Globus pallidus (tissue), 1 donor: ENCODE measurements at places on chromosomes 1 and 21.

GRCh38 chr1:172885971-172886370 lies 164.8 kb downstream of the TNFSF18 start:
- no peak for DNase-seq

DNA sequence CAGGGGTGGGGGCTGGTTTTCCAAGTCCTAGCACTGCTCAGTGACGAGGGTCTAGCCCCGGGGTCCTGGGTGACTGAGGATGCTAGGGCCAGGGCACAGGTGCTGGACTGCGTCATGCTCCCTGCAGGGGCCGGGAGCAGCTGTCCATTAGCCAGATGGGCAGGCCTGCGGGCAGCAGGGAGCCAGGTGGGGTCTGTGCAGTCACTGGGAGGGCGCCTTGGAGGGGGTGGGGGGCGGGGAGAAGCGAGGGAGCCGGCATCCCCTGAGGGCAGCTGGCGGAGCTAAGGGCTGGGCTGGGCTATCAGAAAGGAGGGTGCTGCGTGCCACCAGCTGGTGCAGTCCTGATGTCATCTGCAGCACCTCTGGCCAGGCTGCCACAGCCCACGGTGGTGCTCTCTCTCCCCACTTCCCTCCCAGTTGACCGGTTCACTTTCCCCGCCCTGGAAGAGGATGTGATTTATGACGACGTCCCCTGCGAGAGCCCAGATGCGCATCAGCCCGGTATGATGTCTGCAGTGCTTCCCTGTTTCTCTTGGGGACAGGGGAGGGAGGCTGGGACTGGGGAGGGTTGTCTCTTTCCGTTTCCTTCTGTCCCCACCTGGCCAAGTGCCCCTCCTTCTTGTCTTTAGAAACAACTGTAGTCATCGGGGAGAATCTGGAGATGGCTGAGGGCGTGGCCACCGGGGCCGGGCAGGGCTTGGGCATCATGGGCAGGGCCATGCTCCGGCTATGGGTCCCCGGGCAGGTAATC lies 63.8 kb downstream of the ARHGEF10L start:
- DNase-seq = no peak

DNA sequence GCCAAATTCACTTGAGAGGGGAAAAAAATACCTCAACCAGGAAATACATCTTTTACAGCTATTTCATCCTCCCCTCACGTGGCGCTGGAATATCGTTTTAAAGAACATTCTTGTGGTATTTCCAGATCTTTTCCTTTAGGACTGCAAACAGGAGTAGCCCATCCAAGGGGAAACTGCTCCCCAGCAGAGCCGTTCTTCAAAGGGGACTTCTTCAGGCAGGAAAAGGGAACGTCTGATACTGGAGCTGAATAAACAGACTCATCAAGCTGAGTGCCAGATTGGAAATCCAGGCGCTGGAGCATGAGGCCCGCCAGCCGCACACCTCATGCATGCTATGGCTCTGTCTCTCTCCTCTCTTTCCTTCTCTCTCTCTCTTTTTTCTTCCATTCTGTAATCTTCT lies 34.0 kb upstream of the PROX1 start:
- no peak for DNase-seq

GRCh38 chr1:212607913-212608391 lies 609 bp upstream of the ATF3 start:
- DNase-seq = no peak

DNA sequence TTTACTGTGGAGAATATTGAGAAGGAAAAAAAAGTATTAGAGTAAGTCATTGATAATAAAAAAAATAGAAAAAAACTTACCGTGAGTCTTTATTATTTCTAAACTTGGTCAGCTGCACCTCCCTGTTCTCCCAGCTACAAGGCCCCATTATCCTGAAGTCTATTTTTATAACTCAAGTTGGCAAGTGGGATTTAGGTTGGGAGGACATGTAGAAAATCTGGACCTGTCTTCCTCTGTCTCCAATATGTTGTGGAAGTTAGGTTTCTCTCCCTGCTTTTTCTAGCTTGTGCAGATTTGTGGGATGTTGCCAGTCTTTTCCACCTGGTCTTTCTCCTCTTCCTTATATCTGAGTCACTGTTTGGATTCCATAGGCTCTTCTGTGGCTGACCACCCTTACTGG lies 361.4 kb downstream of the HLX start:
- DNase-seq = no peak

GRCh38 chr1:48943826-48944225 lies 167.1 kb upstream of the BEND5 start:
- DNase-seq = no peak

DNA sequence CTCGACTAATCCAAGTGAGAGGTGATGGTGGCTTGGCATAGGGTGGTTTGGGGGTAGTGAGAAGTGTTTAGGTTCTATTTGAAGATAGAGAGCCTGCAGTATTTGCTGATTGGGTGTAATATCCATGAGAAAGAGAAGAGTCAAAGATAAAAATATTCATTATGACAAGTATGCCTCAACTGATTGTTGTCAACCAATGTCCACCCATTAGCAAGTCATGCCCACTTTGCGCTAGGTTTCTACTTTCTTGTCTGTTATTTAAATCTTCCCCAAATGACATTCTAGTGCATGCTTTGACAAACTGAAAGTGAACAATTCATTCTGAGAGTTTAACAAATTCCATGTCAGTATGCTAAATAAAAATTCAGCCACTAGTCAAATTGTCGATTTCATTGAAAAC lies 3.8 kb upstream of the XCL1 start:
- no peak for DNase-seq

DNA sequence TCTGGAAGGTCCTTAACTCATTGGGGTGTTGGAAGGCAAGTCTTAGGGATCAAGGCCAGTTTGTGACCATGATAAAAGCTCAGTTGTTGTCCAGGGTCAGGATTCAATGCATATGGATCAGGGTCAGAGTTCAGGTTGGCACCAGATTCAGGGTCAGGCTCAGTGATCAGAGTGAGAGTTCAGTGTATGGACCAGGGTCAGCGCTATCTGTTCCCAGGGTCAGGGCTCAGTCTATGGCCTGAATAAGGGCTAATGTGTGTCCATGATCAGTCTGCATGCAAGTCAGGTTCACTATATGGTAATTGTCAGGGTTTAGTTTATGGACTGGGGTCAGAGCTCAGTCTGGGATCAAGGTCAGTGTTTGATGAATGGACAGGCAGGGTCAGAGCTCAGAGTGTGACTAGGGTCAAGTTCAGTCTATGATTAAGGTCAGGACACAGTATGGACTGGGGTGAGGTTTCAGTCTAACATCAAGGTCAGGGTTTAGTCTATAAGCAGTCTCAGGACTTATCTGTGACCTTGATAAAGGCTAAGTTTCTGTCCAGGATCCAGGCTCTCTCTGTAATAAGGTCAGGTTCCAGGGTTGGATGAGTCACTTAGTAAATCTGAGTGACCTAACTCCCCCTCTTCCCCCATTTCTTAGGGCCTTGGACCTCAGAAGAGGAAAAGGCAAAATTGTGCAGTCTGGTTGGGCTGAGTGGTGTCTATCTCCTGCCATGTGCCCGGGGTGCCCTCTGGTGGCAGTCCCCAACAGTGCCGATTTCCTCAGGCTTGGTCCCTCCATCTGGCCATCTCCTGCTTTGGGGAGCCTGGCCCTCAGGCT lies 23.8 kb downstream of the KNCN start:
- peak; percentile 65 for DNase-seq

DNA sequence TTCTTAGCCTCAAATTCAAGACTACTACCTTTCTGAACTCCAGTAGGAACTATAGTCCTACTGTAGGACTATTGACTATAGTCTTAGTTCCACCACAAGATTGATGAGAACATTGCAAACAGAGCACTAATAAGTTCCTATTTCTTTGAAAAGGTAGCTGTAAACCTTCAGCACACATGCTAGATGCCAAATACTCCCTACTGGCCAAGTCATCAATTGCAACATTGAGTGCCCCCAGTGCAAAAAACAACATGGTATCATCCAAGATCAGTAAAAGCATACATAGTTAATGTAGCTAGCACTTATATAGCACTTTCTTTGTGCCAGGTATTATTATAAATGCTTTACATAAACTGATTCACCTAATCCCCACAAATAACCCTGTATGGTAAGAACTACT lies 99.8 kb downstream of the MRPL39 start:
- no peak for DNase-seq

GRCh38 chr1:59856725-59857338 lies 42.1 kb downstream of the HOOK1 start:
- DNase-seq = no peak
